ENCODE measurements at places on chromosomes 11 and 22.

GRCh38 chr11:12240677-12241076 is 130.3 kb downstream of the MICAL2 start:
- DNase-seq = no peak

- DNase-seq = peak; percentile 37
These were observed 17.8 kb downstream of the CHORDC1 start for GRCh38 chr11:90204832-90205646.

- no peak for DNase-seq
These were observed 888.0 kb downstream of the BRD1 start for GRCh38 chr22:48939441-48940265.

DNA sequence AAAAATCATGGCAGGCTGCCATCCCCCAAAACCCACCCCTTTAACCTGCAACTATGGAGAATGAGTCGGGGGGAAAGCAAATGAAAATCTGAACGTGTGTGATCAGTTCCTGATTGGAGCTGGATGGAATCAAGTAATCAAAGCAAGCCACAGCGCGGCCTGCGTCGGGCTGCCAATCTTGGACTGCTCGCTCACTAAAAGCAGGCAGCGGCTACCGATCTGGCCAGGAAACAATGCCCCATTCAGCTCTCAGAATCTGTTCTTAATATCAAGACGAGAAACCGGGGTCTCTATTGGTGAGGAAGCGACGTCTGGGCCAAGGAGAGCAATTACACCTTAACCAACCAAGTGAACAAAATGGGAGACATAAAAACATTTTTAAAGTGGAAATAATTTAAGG is 472.2 kb downstream of the SOX6 start:
- DNase-seq = no peak

DNA sequence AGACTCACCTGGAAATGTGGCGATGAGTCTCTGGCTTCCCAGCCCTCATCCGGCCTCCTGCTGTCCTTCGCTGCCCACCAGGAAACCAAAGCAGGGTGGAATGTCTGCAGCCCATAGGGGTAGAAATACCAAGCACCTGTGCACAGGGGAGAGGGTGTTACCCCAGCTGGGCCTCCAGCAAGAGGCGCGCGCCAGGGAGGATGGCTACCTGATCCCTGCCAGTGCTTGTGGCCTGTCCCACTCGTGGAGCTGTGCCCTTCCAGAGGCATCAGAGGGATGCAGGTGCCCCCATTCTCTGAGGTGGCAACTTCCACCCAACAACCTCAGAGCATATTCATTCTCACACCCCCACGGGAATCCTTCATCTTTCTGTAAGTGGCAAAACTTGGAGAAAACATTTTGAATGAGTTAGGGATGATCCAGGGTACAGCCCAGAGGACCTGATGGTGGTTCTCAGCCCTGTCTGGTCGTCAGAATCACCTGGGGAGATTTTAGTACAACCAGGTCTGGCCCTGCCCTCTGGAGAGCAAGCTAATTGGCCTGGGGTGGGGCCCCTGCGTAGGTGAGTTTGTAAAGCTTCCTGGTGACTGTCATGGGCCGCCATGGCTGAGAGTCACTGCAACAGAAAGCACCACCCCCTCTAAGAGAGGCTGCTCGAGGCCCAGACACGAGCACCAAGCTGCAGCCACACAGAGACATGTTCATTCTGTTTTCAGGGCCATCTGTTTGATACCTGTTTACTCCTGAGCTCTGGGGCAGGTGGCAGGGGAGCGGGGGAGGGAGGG is 9.9 kb downstream of the SUN2 start:
- no peak for DNase-seq

GRCh38 chr11:4184163-4184916 is 89.7 kb downstream of the RRM1 start:
- DNase-seq = no peak

DNA sequence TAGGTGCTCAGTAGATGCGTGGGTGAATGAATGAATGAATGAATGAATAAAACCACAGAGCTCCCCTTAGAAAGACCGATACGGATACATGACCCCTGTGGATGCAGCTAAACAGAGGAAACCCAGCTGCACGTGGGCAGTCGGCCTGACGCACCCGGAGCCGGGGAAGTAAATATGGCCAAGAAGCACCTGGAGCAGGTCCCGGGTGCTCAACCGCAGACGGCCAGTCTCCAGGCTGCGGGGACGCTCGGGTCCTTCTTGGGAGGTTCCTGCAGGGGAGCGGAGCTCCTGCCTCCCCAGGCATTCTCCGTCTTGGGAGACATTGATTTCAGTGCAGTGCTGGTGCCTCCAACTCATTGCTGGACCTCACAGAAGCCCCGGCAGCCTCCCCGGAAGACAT is 11.7 kb upstream of the TPCN2 start:
- DNase-seq = no peak

DNA sequence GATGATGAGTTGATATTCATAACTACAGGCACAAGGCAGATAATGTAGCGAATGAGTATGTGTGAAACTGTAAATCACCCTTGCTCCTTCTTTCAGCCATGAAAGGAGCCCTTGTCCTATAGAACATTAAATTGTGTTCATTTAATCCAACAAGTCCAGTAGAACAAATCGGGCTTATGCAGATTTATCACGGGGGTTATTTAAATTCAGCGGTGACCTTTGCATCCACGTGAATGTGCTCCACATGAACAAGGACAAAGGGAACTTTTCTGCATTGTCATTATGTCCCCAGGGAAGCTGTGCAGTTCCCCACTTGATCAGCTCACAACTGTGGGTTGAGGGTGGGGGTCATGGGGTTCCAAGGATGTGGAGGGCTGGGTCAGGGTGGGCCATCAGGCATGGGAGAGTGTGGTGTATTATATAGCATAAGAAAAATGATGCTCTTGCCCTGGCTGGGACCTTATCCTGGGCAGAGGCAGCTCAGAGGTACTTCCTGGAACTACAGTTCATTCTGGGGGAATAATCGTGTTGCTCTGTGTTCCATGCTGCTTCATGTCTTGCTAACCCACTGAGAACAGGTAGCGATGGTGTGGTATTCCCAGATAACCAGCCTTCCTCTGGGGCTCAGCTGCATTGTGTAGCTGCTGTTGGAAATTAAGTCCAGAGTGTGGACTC is 306.6 kb downstream of the FAT3 start:
- no peak for DNase-seq

DNA sequence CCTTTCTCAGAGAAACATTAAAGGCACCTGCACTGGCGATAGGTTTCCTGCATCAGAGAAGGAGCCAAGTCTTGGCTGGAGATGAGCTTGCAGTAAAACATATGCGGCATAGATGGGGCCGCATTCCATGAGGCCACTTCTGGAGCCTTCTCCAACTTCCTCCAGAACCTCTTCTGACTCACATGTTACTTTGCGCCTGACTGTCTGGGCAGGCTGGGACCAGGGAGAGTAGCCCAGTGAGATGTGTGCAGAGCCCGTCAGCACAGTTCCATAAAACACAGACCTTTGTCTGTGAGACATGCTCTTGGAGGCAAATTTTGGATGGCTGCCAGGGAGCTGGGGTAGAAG is 55.4 kb upstream of the BID start:
- DNase-seq = no peak

DNA sequence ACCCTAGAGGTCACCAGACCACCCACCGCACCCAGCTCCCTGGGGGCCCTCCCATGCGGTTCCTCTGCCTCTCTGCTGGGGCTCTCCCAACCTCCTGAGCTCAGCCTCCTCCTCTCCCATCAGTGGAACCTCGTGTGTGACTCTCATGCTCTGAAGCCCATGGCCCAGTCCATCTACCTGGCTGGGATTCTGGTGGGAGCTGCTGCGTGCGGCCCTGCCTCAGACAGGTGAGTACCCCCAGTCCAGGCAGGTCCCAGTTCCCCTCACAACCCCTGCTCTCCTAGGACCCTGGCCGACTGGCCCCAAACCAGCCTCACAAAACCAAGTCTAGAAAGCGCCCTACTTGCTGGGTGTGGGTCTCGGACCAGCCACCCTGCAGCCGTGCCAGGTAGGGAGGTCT is 1.6 kb downstream of the SLC22A12 start:
- DNase-seq = no peak

DNA sequence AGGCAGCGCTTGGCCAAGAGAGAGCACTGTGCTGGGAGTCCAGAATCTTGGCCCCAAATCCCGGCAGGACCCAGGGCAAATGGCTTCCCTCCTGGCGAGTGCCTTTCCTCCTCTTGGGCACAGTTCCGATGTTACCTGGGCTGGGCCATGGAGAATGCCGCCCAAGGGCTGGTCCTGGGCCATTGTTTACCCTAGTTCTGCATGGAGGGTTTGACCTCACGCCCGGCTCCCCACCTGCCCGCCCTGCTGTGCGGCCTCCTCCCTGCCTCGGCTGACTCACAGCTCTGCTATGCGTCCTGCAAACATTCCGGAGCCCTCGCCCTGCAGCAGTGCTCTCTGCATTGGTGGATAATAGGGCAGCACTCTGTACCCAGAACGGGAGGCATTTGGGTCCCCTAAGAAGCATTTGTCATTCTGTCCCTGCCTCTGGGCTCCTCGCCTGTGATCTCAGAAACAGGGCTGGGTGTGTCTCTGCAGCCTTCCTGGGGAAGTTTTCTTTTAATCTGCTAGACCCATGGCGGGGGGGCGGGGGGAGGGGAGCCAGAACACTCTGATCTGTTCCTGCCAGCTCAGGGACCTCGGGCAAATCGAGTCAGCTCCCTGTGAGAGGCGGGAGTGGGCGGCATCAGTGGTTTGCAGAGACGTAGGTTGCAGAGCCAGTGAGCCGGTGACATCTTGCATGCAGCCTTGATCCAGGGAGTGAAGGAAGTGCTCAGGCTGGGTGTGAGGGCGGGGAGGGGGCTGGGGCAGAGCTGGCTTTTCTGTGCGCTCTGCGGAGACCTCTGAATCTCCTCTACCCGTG is 32.9 kb upstream of the SMIM38 start:
- no peak for DNase-seq

- DNase-seq = no peak
These were observed 66.1 kb downstream of the FAM76B start for GRCh38 chr11:95723361-95723942.

- no peak for DNase-seq
These were observed 129.1 kb downstream of the SNX19 start for GRCh38 chr11:130787092-130787616.

GRCh38 chr11:134643115-134644012 is 231.3 kb upstream of the B3GAT1 start:
- no peak for DNase-seq

GRCh38 chr11:45917286-45917622 is 423 bp downstream of the PEX16 start:
- no peak for DNase-seq
